ENCODE measurements at places on chromosomes 1 and 21.

DNA sequence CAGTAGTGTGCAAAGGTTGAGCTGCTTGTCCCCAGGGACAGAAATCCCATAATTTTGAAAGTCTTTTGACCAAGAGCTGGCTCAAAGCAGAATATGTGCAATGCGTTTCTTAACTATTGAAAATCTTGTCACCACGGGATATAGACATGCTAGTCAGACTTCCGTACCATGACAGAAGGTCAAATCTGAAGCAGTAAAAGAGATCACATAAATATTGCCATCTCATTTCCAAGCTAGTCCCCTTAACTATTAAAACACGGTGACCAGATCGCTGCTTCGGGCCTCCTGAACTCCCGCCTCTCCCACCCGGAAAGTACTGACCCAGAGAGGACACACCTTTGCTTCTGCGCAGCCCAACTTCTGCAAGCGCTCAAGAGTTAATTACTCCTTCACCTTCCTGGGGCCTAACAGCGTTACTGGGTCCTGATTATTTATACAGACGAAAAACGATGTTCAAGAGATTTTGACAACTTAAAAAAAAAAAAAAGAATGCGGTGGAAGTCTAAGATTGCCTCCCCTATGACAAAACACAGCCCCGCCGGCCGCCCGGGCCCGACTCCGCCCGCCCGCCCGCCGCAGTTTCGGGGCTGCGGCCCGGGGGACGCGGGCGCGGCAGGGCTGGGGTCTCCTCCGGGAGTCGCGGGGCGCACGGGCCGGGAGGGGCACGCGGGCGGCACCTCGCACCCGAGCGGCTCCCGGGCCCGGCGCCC, 692 bp downstream of the SORT1 start:
- no peak for DNase-seq

- peak; percentile 25 for DNase-seq
These were observed 35.3 kb downstream of the CLCA4 start for GRCh38 chr1:86582161-86582560.

GRCh38 chr21:25561668-25562641, 45.3 kb downstream of the MRPL39 start:
- DNase-seq, result no peak

DNA sequence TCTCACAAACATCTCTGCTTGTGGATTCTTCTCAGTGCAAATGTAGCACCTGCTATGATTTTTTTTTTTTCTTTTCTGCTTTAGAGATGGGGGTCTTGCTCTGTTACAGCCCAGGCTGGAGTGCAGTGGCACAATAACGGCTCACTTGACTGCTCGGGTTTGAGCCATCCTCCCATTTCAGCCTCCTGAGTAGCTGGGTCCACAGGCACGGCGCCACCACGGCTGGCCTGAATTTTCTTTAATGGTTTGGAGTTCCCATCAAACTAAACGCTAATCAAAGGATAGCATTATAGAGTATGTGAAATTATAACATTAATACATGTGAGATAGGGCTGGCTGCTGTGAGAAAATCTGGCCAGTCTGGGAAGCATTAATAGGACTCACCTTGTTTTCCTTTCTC, 7.2 kb upstream of the PTGER3 start:
- DNase-seq, result no peak

DNA sequence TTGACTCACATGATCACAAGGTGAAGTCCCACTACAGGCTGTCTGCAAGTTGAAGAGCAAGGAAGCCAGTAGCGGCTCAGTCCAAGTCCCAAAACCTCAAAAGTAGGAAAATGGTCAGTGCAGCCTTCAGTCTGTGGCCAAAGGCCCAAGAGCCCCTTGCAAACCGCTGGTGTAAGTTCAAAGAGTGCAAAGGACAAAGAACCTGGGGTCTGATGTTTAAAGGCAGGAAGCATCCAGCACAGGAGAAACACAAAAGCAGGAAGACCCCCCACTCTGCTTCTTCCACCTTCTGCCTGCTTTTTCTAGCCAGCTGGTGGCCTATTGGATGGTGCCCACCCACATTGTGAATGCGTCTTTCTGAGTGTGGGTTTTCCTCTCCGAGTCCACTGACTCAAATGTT, 2222.6 kb downstream of the MRPL39 start:
- DNase-seq, result no peak

DNA sequence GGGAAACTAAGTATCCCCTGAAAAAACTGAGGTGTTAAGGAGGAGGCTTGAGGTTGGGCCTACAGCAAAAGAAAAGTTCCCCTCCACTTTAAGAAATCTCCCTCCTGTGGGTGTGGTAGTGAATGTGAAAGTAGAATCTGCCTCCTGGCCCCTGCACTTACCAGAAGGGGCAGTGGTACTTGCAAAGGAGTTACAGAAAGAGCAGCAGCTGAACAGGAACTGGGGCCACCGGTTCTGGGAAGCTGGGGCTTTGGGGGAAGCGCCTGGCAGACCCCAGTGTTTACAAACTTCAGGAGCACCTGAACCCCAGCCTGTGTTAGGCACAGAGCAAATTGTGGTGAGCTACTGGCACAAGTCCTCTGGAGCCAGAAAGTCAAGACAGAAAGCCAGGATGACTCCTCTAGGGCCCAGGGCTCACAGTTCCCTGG, 250.2 kb upstream of the FGGY start:
- DNase-seq, result no peak
